OCI-LY7 (cell line): ENCODE measurements at places on chromosomes 12 and 14.

DNA sequence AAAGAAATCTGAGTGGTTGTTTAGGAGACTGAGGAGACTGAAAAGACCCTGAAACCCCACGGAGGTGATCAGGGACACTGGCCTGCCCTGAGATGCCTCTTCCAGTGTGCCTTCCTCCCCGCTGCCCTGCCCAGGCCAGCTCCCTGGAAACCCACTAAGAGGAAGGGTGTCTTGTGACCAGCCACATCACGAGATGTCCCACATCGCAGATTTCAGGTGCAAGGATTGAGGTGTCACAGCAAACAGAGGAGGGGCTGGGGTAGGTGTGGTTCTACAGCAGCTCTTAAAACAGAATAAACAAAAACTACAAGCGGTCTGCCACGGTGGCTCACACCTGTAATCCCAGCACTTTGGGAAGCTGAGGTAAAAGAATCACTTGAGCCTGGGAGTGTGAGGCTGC is 184.3 kb upstream of the C14orf180 start:
- DNase-seq: no peak

- DNase-seq: no peak
Observed at GRCh38 chr14:49425921-49426320, 160.3 kb downstream of the RPS29 start.

DNA sequence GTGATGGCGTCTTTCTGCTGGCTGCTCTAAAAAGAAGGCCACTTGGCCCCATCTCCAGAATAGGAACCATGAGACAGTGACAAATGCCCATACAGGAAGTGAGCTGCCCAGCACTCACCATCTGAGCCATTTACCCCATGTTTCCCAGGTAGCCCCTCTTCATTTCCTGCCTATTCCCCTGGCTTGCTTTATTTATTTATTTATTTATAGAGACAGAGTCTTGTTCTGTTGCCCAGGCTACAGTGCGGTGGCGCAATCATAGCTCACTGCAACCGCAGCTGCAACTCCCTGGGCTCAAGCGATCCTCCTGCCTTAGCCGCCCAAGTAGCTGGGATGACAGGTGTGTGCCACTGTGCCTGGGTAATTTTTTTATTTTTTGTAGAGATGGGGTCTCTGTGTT is 71.2 kb downstream of the RIN3 start:
- no peak for DNase-seq

- DNase-seq: no peak
Observed at GRCh38 chr14:38138473-38139138, 69.1 kb upstream of the SSTR1 start.

DNA sequence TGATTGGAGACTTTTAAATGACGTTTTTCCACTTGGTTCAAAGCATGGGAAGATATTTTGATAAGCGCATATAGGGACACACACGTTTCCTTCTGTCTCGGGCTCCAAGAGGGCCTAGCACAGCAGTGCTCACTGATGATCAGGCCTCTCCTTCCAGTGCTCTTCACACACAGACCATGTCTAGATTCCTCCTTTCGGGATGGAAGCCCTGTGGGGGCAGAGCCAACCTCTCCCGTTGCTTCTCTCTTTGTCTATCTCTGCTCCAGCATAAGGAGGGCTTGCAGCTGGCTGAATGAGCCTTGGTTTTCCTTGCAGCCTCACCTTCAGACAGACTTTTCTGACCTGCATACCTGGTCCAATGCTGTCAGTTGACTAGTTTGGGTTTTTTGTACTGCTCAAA is 22.3 kb downstream of the GPRC5D start:
- no peak for DNase-seq

GRCh38 chr12:24297516-24297915 is 348.0 kb upstream of the SOX5 start:
- DNase-seq: no peak
